ENCODE measurements at places on chromosomes 2 and 18. TPM values are rescaled to one million over a fixed set of nuclear protein-coding genes. Genes with fewer than 3 reads are reported as not detected.

Gene ANKRD62
- total RNA-seq: not detected

GRCh38 chr2:69779258-69780001, 37.5 kb downstream of the ANXA4 start:
- no peak for DNase-seq
- H3K36me3 ChIP-seq: peaks cover 10% of the 10 kb centered on the region
- no peak overlapping the region for H3K27ac ChIP-seq
- no peaks in the 10 kb centered on the region for H3K27me3 ChIP-seq
- no peak overlapping the region for H3K4me3 ChIP-seq
- no peaks in the 10 kb centered on the region for H3K4me1 ChIP-seq

DNA sequence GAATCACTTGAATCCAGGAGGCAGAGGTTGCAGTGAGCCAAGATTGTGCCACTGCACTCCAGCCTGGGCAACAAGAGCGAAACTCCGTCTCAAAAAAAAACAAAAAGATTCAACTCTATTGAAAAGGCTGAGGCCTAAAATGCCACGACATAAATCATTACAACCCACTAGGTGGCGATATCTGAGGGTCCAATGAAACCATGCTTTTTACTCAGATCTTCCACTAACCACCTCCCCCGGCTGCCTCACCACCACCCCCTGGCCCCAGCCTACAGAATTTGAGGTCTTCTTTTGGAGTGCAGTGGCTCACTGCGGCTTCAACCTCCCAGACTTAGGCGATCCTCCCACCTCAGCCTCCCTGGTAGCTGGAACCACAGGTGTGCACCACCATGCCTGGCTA, 57.5 kb downstream of the AP1S3 start:
- no peaks in the 10 kb centered on the region for H3K36me3 ChIP-seq
- no peak overlapping the region for H3K4me3 ChIP-seq
- no peaks in the 10 kb centered on the region for H3K27me3 ChIP-seq
- no peaks in the 10 kb centered on the region for H3K4me1 ChIP-seq
- H3K27ac ChIP-seq: no peak overlapping the region

DNA sequence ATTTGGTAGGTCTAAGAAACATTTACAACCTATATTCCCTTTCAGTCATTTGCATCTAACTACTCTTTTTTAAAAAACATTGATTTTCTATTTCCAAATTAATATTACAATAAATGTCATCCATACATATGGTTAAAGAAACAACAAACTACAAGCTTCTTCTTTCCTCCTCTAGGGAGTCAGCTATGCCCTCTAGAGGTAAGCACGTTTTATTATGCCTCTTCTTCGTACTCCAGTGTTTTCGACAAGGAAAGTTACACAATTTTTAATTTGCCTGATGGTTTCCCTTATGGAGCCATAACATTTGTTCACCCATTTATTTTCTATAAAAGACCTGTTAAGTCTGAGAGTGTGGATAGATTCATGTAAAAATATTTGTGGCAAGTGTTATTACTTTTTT, 183.4 kb upstream of the CDH7 start:
- H3K27me3 ChIP-seq: no peaks in the 10 kb centered on the region
- H3K27ac ChIP-seq: no peak overlapping the region
- no peak for DNase-seq
- H3K4me1 ChIP-seq: no peaks in the 10 kb centered on the region
- no peaks in the 10 kb centered on the region for H3K36me3 ChIP-seq
- no peak overlapping the region for H3K4me3 ChIP-seq

Gene CD207
- not detected for total RNA-seq

Gene BCL2
- 69.3 TPM for total RNA-seq

DNA sequence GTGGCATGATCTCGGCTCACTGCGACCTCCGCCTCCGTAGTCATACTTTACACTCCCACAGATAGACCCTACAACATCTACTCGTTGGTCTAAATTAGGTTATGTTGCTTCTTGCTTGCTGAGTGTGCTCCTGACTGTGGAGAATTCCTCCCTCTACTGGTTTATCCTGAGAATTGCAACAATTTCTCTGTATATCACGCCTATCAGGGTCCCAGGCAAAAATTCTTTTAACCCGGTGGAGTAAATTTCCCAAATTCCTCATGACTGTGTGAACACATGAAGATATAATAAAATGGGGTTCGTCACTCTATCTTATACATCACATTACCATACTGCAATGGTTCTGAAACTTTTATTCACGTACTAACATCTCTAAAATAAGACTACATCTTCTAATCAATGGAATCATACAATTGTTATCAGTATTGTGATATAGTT, 156.7 kb downstream of the EVA1A start:
- no peaks in the 10 kb centered on the region for H3K36me3 ChIP-seq
- H3K4me3 ChIP-seq: no peak overlapping the region
- no peak overlapping the region for H3K27ac ChIP-seq
- no peaks in the 10 kb centered on the region for H3K27me3 ChIP-seq
- H3K4me1 ChIP-seq: no peaks in the 10 kb centered on the region

DNA sequence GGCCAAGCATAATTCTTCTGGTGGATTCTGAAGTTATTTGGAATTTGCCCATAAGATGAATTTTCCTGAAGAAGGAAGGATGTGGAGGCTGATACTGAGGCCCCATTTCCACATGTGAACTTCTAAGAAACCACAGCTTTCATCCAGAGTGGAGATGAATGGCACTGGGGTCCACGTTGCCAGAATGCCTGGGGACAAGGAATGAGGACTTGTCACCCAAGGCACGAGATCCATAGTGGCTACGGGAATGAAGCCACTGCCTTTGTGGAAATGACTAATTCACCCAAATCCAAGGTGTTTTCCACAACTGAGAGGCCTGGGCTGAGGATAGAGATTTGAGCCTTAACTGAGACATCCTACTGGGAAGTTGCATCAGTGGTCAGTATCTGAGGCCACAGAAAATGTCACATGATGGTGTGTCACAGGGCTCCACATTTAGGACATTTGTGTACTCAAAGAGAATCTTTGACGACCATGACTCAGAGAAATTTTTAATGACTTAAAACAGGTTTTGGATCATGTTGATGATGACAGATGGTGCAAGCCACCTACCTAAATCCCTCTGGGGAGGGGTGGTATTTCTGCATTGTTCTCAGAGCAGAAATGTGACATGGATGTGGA, 286.1 kb downstream of the SOX11 start:
- no peaks in the 10 kb centered on the region for H3K27me3 ChIP-seq
- no peaks in the 10 kb centered on the region for H3K36me3 ChIP-seq
- H3K4me1 ChIP-seq: no peaks in the 10 kb centered on the region
- no peak overlapping the region for H3K4me3 ChIP-seq
- H3K27ac ChIP-seq: no peak overlapping the region
- DNase-seq: no peak

Gene NEURL3
- total RNA-seq: not detected

DNA sequence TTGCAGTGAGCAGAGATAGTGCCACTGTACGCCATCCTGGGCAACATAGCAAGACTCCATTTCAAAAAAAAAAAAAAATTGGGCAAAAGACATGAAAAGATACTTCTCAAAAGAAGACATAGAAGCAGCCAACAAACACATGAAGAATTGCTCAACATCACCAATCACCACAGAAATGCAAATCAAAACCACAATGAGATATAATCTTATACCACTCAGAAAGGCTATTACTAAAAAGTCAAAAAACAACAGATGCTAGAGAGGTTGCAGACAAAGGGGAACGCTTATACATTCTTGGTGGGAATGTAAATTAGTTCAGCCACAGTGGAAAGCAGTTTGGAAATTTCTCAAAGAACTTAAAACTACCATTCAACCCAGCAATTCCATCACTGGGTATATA, 43.1 kb upstream of the CHAC2 start:
- no peak overlapping the region for H3K27ac ChIP-seq
- H3K27me3 ChIP-seq: no peaks in the 10 kb centered on the region
- H3K4me1 ChIP-seq: no peaks in the 10 kb centered on the region
- no peak overlapping the region for H3K4me3 ChIP-seq
- no peaks in the 10 kb centered on the region for H3K36me3 ChIP-seq

Gene BCL11A
- total RNA-seq: not detected

DNA sequence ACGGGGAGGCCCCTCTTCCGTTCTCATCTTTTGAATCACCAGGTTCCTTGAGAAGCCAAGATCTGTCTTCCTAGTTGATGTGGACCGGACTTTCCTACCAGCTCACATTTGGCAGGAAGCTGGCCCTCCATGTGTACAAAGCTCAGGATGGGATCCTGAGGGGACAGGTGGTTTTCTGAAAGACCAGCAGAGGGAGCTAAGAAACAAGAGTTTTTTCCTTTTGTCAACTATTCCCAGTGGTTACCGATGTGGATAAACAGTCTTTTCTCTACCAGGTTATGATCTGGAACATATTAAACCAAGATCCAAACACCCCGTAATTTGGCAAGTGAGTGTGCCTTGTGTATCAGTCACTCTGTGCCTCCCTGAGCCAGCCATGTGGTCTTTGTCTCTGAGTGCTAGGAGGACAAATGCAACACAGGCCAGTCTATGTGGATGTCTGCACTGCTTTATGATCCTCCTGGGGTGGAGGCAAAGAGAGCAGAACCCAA, 25.1 kb upstream of the ARHGAP25 start:
- no peak overlapping the region for H3K4me3 ChIP-seq
- DNase-seq: no peak
- no peaks in the 10 kb centered on the region for H3K36me3 ChIP-seq
- no peaks in the 10 kb centered on the region for H3K4me1 ChIP-seq

- no peaks in the 10 kb centered on the region for H3K27me3 ChIP-seq
- peaks cover 40% of the 10 kb centered on the region for H3K4me1 ChIP-seq
- H3K36me3 ChIP-seq: no peaks in the 10 kb centered on the region
- DNase-seq: no peak
- H3K27ac ChIP-seq: no peak overlapping the region
- H3K4me3 ChIP-seq: no peak overlapping the region
These were observed 6.3 kb downstream of the HS6ST1 start for GRCh38 chr2:128312411-128312810.

GRCh38 chr2:218867900-218868299, 8.3 kb downstream of the WNT6 start:
- peaks cover 32% of the 10 kb centered on the region for H3K27me3 ChIP-seq
- no peak overlapping the region for H3K4me3 ChIP-seq
- peaks cover 77% of the 10 kb centered on the region for H3K4me1 ChIP-seq
- no peaks in the 10 kb centered on the region for H3K36me3 ChIP-seq
- peak overlapping the region; percentile 40 for H3K27ac ChIP-seq

Gene DSC3
- 12.4 TPM for total RNA-seq

Gene IL36RN
- not detected for total RNA-seq

Gene SP100
- total RNA-seq: 84.1 TPM

GRCh38 chr2:240523451-240524281, 34.1 kb downstream of the ANKMY1 start:
- DNase-seq: no peak
- no peaks in the 10 kb centered on the region for H3K36me3 ChIP-seq
- peaks cover 15% of the 10 kb centered on the region for H3K4me1 ChIP-seq
- H3K27me3 ChIP-seq: peaks cover 11% of the 10 kb centered on the region

DNA sequence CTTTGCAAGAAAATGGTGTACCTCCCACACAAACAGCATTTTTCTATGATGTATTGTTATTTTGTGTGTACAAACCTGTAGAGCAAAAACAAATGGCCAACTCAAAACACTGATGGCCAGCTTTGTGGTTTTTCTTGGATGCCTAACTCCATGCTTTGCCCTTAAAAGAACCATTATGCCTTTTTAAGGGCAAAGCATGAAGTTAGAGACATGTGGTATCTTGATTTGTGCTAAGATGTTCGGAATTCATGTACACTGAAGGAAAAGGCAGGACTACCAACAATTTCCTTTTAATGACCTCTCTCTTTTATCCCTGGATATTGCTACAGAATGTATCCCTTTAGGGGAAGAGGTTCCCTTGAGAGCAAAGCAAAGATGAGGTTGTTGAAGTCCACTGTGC, 273.6 kb downstream of the SCG2 start:
- H3K27ac ChIP-seq: no peak overlapping the region
- DNase-seq: no peak
- no peaks in the 10 kb centered on the region for H3K4me1 ChIP-seq
- no peak overlapping the region for H3K4me3 ChIP-seq

DNA sequence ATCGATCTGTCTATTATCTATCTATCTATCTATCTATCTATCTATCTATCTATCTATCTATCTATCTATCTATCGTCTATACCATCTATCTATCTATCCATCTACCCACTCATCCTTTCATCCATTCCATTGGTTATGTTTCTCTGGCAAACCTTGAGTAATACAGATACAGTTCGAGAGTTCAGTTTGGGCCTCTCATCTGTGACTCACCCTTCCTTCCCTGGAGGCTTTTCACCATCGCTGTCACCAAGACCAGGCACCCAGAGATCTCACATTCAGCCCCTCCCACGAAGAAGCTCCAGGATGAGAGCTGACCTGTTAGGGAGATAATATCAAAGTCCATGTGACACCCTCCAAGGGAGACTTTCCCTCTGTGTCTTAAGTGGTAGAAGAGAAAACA, 164.1 kb upstream of the CELF4 start:
- H3K36me3 ChIP-seq: no peaks in the 10 kb centered on the region
- no peaks in the 10 kb centered on the region for H3K4me1 ChIP-seq
- no peak overlapping the region for H3K4me3 ChIP-seq
- no peak for DNase-seq

DNA sequence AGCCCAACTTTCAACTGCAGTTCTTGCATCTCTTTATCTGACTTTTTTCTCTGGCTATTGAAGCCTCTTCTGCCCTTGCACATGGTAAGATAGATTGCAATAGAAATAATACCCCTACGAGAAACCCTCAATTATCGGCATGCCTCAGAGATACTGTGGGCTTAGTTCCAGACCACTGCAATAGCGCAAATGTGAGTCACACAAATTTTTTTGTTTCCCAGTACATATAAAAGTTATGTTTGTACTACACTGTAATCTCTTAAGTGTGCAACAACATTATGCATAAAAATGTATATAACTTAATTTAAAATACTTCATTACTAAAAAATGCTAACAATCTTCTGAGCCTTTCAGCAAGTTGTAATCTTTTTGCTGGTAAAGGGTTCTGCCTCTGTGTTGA, 124.7 kb downstream of the PDE1A start:
- no peaks in the 10 kb centered on the region for H3K27me3 ChIP-seq
- no peaks in the 10 kb centered on the region for H3K36me3 ChIP-seq
- no peak for DNase-seq
- H3K4me3 ChIP-seq: no peak overlapping the region

Gene UGT1A3
- total RNA-seq: not detected

DNA sequence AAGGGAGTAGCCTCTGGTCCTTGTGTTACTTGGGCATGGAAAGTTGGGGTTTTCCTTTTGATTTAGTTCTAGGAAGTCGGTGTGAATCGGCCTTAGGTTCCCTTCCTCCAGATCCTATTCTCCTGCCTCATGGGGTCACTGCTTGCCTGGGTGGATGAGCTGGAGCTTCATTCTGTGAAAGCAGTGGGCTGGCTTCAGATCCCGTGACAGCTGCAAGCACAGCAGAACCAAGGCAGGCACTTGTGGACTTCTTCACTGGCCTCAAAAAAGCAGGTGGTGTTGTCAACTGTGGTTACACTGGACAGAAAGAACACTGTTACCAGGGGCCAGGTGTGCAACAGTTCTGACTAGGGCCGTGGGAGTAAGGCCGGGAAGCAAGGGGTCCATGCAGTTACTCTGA, 243.4 kb downstream of the LDLRAD4 start:
- no peaks in the 10 kb centered on the region for H3K27me3 ChIP-seq
- no peaks in the 10 kb centered on the region for H3K36me3 ChIP-seq
- no peak for DNase-seq
- no peak overlapping the region for H3K4me3 ChIP-seq

- no peak overlapping the region for H3K4me3 ChIP-seq
- H3K27ac ChIP-seq: no peak overlapping the region
- peaks cover 5% of the 10 kb centered on the region for H3K4me1 ChIP-seq
- no peaks in the 10 kb centered on the region for H3K36me3 ChIP-seq
These were observed 57.4 kb downstream of the MYO1B start for GRCh38 chr2:191302459-191303139.

Gene CLASP1
- 72.8 TPM for total RNA-seq
